Liver (tissue), 10 donors: ENCODE measurements at places on chromosomes 1 and 21. TPM values are rescaled to one million over a fixed set of nuclear protein-coding genes. Genes with fewer than 3 reads are reported as not detected.

Gene LCK
- 1.2 TPM for polyA plus RNA-seq

Gene SPRR3
- 0.61 TPM for polyA plus RNA-seq

Gene WDR64
- 0.02 TPM for polyA plus RNA-seq

Gene LCE2C
- polyA plus RNA-seq = not detected
